ENCODE measurements at places on chromosomes 11 and 22. TPM values are rescaled to one million over a fixed set of nuclear protein-coding genes. Genes with fewer than 3 reads are reported as not detected.

The HTATIP2 gene
- total RNA-seq = 43.9 TPM

The SNX32 gene
- total RNA-seq = 1.6 TPM

- peaks cover 17% of the 10 kb centered on the region for H3K36me3 ChIP-seq
- H3K27me3 ChIP-seq = no peaks in the 10 kb centered on the region
- H3K27ac ChIP-seq = no peak overlapping the region
- no peaks in the 10 kb centered on the region for H3K4me1 ChIP-seq
- H3K4me3 ChIP-seq = no peak overlapping the region
Measured at GRCh38 chr11:87179621-87180020, 141.9 kb downstream of the TMEM135 start.

GRCh38 chr11:1650034-1650917, 20.7 kb downstream of the KRTAP5-5 start:
- no peak overlapping the region for H3K4me3 ChIP-seq
- H3K27ac ChIP-seq = no peak overlapping the region
- H3K4me1 ChIP-seq = no peaks in the 10 kb centered on the region
- no peak for DNase-seq
- H3K36me3 ChIP-seq = no peaks in the 10 kb centered on the region
- H3K27me3 ChIP-seq = peaks cover 5% of the 10 kb centered on the region

DNA sequence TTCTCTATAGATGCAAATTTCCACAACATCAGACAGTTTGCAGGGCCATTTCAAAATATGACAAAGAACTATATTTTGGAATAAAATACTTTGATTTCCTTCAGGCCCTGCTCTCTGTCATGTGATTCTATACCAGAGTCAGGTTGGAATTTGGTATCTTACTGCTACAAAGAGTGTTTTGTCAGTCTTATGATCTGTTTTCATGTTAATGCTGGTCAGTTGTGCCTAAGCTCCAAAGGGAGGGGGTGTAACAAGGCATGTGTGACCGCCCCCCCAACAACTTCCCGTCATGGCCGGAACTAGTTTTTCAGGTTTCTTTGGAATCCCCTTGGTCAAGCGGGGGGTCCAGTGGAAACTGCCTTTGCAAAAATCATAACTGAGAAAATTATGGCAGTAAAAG, 15.1 kb downstream of the C11orf96 start:
- H3K36me3 ChIP-seq = no peaks in the 10 kb centered on the region
- peaks cover 19% of the 10 kb centered on the region for H3K27me3 ChIP-seq

GRCh38 chr11:108775324-108775723, 110.5 kb downstream of the DDX10 start:
- H3K4me1 ChIP-seq = no peaks in the 10 kb centered on the region
- no peak for DNase-seq
- peaks cover 17% of the 10 kb centered on the region for H3K36me3 ChIP-seq
- no peaks in the 10 kb centered on the region for H3K27me3 ChIP-seq
- no peak overlapping the region for H3K4me3 ChIP-seq
